Foreskin melanocyte (primary cell): ENCODE measurements at places on chromosomes 5 and 9.

DNA sequence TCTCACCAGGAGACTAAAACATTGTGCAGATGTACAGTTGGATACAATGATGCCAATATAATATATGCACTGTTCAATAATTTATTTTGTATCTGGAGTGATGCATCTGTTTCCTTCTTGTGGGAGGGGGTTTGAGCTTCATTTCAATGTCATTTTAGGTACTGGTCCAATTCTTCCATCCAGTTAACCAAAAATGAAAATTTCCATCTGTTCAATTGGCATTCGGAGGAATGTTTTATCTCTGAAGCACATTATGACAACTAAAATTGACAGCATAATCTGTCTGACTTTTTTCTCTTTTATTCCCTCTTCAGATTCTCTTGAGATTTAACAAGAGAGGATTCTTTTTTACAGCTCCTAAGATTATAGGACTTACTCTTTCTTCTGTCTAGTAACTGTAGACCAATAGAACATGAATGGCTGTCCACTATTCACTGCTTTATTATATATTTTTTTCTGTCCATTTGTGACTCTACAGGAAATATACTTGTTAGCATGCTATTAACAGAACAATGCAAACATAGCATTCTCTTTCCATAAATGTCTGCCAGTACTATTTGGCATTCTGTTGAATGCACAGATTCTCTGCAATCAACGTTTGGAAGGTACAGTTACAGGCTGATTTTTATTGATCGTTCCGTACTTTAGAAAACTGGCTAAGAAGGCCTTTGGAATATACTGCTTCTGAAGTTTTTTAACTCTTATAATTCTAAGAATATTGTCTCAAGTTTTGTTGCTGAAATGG lies 57.8 kb downstream of the NDUFAF2 start:
- DNase-seq: no peak

DNA sequence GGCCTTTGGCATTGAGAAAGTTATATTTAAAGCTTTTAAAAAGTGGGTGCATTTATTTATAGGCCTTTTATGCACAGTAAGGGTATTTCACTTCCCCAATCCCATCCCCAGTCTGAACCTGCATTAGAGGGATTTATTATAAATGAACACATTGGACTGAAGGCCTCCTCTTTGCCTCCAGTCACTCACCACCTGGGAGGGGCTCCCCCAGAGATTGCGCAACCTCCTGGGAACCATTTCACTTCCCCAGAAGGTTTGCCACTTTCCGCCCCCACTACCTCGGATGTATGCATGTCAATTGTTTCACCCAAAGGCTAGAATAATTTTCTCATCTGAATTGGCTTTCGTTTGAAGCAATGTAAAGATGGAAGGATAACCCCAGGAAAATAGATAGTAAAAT lies 29.8 kb upstream of the VCAN start:
- DNase-seq: no peak

GRCh38 chr5:80985600-80986228 lies 25.6 kb downstream of the RASGRF2 start:
- DNase-seq: no peak

DNA sequence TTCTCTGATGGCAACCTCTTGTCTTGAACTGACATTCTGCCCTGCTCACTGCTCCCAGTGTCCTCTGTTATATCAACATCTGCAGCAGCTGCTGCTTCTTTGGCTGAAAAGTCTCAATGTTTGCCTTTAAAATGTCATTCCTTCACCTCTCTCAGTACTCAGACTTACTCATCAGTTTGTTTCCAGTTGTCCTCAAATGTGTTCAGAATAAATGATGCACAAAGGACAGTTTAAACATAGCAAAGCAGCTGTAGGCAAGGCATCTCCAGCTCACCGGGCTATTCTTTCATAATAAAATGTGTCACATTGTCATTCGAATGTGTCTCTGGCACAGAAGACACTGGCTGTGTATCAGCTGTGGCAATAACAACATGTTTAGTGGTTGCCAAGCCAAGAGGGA lies 590.9 kb upstream of the ZNF608 start:
- no peak for DNase-seq
